ENCODE measurements at places on chromosomes 1 and 21.

- DNase-seq = no peak
Measured at GRCh38 chr1:154978360-154978759, 3.9 kb downstream of the CKS1B start.

DNA sequence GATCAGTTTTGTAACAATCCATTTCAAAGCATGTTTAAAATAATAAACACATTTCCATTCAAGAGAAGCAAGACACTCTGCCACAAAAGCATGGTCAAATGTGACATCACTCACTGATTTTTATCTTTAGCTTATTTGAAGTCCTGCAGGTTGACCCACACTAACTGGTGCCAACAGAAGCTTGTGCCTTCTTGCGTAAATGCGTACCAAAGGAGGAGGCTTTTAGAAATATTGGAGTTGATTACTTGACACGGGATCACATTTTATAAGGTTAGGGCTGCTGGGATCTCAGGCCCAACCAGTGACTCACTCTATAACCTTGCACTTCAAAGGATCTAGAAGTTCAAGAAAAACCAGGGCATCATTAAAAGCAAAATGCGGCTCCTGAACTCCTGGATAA, 203.6 kb downstream of the PCP4 start:
- no peak for DNase-seq

DNA sequence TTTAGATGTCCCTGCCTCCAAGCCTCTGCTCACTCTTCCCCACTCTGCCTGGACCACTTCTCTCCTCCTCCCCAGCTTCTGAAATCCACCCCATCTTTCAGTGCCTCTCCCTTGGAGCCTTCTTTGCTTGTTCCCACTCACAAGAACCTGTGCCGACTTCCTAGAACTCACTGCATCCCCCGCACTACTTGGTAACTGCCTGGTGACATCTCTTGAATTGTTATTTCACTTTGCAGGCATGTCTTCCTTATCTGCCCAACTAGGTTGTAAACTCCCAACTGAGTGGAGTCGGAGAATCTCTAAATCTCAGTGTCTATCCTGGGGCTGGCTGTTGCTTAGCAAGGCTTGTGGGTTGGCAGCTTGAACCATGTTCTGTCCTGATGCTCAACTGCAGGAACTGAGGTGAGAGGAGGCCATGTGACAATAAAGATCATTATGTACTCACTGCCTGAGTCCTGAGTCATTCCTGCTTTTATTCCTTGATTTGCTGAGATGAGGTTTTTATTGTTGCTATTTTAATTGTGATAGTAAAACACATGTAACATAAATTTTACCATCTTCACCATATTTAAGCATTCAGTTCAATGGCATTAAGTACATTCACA, 3.9 kb downstream of the KPRP start:
- no peak for DNase-seq

- no peak for DNase-seq
Measured at GRCh38 chr1:109592916-109593315, 26.5 kb downstream of the GNAT2 start.

- DNase-seq = no peak
Measured at GRCh38 chr1:16926491-16927073, 4.9 kb downstream of the CROCC start.

- no peak for DNase-seq
Measured at GRCh38 chr1:51284487-51284954, 45.8 kb downstream of the TTC39A start.

- DNase-seq = no peak
Measured at GRCh38 chr1:29256979-29257804, 20.9 kb downstream of the PTPRU start.

DNA sequence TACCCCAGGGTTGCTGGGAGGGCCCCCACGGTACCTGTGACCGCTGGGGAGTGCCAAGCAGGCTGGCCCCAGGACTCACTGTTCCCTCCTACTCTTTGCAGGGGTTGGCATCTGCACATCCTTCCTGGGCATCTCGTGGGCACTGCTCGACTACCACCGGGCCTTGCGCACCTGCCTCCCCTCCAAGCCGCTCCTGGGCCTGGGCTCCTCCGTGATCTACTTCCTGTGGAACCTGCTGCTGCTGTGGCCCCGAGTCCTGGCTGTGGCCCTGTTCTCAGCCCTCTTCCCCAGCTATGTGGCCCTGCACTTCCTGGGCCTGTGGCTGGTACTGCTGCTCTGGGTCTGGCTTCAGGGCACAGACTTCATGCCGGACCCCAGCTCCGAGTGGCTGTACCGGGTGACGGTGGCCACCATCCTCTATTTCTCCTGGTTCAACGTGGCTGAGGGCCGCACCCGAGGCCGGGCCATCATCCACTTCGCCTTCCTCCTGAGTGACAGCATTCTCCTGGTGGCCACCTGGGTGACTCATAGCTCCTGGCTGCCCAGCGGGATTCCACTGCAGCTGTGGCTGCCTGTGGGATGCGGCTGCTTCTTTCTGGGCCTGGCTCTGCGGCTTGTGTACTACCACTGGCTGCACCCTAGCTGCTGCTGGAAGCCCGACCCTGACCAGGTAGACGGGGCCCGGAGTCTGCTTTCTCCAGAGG, 6.8 kb downstream of the XKR8 start:
- no peak for DNase-seq

All from activated T-cell treated with anti-CD3 and anti-CD28 coated beads, Interleukin-2, amount 50 U/mL, for 72 hours (primary cell).